ENCODE measurements at places on chromosomes 4 and X.
A peak's percentile ranks its signal among the peaks of the same experiment; 100 is the strongest.

GRCh38 chr4:175932116-175932515 is 120.1 kb upstream of the GPM6A start:
- no peak for DNase-seq

- DNase-seq, result no peak
These were observed 108.8 kb downstream of the C4orf51 start for GRCh38 chr4:145788755-145789154.

DNA sequence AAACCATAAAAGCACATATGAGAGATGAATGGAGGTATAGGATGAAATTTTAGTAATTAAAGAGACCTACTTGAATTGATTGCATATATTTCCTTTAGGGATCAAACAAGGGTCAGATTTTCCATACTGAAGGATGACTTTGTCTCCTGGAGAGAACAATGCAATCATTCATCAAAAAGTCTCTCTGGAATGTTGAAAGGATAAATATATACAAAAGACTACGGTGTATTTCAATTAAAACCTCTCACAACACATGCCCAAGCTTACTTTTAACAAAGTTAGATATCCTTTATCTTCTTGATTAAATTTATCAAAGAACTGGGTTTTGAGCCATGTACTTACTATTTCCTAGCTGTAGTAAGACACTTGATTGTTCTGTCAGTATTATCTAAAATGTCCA is 36.8 kb upstream of the ADH7 start:
- DNase-seq, result no peak

DNA sequence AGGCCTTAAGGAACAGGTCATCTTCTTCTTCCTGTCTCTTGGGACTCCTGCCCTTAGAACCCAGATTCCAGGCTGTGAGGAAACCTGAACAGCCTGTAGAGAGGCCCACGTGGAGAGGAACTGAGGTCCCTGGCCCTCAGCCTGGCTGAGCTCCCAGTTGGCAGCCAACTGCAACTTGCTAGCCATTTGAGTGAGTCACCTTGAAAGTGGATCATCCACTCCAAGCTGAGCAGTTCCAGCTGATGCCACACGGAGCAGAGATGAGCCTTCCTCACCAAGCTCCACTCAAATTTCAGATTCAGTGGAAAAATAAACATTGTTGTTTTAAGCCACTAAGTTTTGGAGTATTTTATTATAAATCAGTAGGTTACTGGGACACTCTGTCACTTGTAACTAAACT is 392.5 kb downstream of the BCOR start:
- peak; percentile 56 for DNase-seq

DNA sequence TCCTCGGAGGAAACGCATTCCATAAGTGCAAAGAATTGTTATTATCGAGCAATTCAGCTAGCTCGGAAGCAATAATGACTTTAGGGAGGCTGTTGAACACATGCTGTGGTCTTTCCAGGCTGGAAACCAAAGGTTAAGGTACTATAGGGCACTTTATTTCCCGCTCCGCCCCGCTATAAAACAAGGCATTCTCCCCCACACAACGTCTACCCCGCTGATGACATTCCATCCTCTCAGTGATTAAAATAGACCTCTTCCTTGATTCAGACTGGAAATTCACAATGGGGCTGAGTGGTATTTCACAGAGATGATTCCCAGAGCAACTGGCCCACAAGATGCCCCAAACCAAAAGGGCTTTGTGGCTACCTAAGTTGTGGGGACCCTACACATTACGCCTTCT is 196.4 kb downstream of the STIM2 start:
- DNase-seq, result no peak

GRCh38 chr4:1030559-1030958 is 19.1 kb downstream of the FGFRL1 start:
- DNase-seq, result no peak

- no peak for DNase-seq
These were observed 168.9 kb downstream of the DCTD start for GRCh38 chr4:182748283-182748682.

DNA sequence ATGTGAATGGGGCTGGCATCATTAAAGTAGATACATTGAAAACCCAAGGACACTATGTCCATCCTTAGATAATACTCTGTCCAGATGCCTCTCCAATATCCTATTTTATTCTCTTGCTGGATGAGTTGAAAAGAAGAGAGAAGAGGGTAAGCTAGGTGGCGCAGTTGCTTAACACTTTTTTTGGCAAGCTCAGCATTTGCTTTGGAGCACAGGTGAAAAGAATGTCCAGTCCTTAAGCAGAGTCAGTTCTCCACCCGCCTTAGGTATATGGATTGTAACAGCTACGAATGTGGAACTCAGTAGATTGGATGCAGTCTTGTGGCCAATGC is 208.4 kb downstream of the NWD2 start:
- DNase-seq, result peak; percentile 2

GRCh38 chrX:13571136-13571535 is 1.7 kb downstream of the EGFL6 start:
- DNase-seq, result no peak

- no peak for DNase-seq
These were observed 33.8 kb downstream of the CRLF2 start for GRCh38 chrX:1178580-1179057.

GRCh38 chrX:133698298-133698697 is 283.0 kb upstream of the GPC4 start:
- no peak for DNase-seq

- DNase-seq, result no peak
These were observed 346.2 kb downstream of the ARHGAP10 start for GRCh38 chr4:148078061-148078460.

DNA sequence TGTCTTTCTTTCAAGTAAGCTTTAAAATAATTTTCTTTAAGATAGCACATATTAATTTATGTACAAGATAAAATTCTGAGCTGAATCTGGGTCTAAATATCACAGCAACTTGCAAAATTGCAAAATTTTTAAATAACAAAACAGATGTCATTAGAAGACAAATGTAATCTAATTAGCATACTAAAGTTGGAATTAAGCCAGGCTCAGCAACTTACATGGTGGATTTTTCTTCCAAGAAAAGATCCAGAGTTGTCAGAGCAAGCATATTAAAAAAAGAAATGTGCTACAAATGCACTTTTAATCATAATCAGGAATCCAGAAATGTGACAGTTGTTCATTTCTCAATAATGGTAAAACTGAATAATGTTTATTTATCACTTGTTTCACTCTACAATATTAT is 906.9 kb upstream of the INTU start:
- no peak for DNase-seq

DNA sequence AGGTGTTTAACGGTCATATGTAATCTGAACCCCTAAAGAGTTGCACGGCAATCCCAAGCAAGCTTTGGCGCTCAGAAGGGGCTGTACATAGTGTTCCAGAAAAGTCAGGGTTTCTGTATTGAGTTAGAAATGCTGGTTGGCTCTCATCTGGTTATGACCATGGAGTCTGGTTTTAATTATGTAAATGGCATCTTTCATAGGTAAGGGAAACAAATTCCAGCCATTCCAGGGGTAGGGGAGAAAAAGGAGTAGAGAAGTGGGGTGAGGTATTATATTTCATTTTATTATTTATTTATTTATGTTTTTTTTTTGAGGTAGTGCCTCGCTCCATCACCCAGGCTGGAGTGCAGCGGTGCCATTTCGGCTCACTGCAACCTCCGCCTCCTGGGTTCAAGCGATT is 15.9 kb downstream of the KLF3 start:
- no peak for DNase-seq

- DNase-seq, result no peak
These were observed 10.3 kb downstream of the SRPX2 start for GRCh38 chrX:100654261-100654660.

DNA sequence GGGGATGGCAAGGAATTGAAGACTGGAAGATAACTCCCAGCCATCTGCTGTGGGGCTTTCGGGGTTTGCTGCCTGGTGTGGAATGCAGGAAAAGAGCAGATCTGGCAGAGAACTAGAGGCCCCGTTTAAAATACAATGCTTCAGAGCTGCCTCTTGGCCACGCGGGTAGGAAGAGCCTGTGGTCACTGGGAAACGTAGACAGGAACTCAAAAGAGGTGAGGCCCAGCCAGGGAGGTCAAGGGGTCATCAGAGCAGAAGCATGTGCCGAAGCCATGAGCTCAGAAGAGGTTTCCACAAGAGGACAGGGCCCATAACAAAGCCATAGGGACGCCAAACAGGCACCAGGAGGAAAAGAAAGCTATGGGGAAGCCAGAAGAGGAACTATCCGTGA is 14.5 kb upstream of the STS start:
- DNase-seq, result no peak

GRCh38 chr4:159926871-159927270 is 824.0 kb downstream of the RAPGEF2 start:
- no peak for DNase-seq

DNA sequence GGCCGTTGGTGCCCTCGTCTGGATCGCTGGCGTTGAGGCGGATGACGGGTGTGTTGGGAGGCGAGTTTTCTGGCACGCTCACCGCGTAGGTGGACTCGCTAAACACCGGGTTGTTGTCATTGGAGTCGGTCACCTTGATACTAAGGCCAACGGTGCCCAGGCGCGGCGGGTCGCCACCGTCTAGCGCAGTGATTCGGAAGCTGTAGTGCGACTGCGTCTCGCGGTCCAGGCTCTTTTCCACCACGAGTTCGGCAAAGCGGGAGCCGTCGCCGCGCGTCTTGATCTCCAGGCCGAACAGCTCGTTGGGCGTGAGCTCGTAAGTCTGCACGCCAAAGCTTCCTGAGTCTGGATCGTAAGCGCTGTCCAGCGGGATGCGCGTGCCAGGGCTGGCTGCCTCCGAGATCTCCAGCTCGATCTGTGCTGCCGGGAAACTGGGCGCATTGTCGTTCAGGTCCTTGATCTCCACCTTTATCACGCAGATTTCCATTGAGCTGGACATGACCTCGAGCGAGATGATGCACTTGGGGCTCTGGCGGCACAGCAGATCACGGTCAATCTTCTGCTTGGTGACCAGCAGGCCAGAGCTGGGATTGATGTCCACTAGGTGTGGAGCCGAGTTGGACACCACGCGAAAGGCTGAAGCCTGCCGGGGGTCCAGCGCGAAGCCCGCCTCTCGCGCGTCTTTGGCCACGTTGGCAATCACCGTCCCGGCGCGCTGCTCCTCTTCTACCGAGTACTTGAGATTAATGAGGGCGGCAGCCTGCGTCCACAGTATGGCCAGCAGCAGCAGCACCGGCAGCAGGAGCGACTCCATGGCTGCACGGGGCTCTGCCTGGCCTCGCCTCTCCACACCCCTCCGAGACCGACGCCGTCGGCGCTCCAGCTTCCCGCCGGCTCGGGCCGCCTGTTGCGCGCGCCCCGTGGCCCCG is 2.0 kb downstream of the PCDH19 start:
- DNase-seq, result no peak

- DNase-seq, result no peak
These were observed 65.6 kb upstream of the PCDH18 start for GRCh38 chr4:137597752-137598430.

GRCh38 chrX:129596077-129596476 is 56.0 kb downstream of the OCRL start:
- no peak for DNase-seq

GRCh38 chrX:150506486-150506885 is 61.9 kb upstream of the MTM1 start:
- no peak for DNase-seq

GRCh38 chrX:84876876-84877275 is 126.8 kb upstream of the APOOL start:
- DNase-seq, result no peak

DNA sequence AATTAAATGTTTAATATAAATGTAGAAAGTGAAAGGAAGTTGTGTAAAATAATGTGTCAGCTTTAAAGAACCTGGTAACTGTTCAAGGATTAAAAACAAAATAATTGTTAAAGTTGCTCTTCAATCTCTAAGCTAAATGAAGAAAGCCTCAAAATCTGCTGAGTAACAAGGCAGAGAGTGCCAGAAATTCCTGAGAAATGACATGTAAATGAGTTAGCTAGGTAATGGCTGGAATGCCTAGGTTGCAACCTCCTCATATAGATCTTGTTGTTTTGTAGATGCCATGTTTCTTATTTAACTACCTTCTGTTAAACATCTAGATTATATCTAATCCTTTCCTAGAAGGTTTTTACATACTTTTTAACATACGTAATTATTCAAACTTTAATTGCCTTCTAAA is 763.6 kb upstream of the AGA start:
- no peak for DNase-seq

DNA sequence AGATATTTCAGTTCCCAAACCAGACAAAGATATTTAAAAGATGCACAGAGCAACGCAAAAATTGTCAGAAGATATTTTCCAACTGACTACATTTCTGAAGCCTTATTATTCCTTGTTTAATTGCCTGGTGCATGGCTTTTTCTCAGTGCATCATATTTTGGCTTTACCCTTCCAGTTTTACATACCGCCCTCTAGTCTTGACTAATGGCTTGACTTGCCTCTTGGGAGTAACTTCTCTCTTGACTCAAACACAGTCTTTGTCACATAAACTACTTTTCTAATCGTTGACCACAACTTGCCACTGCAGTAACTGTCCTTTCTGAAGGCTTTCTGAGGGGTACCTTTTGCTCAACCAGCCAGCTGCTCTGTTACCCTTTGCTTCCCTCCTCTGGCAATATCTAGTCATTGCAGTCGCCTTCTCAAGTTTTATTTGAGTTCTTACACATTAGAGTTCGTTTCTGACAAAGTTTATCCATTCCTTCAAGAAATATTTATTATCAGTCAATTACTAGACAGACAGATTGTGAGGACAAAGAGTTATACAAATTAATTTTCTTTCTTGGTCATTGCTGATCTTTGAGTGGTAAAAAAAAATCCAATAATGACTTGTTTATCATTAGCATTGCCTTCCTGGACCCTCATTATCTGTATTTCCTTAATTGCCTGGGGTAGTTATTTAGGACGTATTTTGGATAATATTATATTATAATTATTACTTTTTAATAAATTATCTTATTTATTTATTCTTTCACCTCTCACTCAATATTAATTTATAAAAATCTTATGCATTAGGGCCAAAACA is 506.9 kb upstream of the PCDH10 start:
- DNase-seq, result no peak

Data from AG09309 (cell line).